ENCODE measurements at places on chromosomes 7 and 10.

DNA sequence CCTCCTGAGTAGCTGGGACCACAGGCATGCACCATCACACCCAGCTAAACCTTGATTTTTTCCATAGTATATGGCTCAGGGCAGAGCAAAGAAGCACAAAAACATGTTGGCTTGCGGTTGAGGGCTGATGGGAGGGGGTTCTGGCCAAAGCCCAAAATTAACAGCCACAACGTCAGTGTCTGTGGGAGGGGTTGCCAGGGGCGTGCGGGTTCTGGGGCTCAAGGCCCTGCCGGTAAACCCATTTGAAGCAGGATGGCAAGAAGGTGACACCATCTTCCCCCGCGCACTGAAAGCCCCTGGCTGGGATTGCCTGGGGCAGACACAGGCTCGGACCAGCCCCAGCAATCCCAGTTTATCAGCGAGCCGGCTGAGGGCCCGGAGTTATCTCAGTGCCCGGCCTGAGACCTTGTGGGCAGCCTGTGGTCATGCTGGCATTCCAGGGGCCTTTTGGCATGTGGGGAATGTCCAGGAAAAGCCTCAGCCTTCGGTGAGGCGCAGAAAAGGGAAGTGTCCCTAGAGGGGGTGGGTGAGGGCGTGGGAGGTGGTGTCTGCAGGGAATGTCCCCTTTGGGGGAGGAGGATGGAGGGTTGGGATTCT, 167.7 kb upstream of the TNRC18 start:
- no peak for DNase-seq

DNA sequence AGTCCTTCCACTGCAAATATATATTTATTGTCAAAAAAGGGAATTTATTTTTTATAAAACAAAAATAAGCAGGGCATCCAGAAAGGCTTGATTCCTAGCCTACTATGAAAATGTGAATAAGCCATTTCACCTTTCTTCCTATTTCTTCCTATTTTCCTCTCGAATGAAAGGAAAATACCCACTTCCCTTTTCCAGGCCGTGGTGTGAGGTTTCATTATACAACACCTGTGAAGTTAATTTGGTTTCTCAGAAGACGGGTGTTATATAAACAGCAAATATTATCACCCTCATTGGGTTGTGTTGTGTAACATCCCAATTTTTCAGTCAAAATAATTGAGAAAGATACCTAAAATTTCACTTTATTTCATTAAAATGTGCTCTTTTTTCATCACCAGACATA, 214.3 kb downstream of the DGKB start:
- DNase-seq, result no peak

- no peak for DNase-seq
Observed at GRCh38 chr7:74306004-74306729, 17.0 kb downstream of the CLIP2 start.

GRCh38 chr7:50531928-50532327, 33.3 kb downstream of the DDC start:
- DNase-seq, result no peak

DNA sequence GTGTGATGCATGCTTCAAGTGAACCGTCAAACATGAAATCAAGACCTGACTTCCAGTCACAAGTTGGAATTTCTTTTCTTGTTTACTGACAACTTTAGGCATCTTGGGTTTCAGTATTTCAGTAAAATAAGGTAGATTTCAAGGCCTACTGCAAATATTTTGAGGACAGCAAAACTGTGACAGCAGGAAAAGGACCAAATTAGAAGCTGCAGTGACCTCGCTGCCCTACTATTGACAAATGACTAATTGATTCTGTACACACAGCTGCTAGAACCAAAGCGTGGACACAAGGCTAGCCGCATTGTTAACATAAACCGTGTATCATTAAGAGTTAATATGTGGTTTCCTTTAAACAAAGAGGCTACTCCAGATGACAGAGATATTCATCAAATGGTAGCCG, 105.7 kb upstream of the SEC61G start:
- DNase-seq, result no peak

GRCh38 chr10:131181456-131181855, 130.1 kb downstream of the TCERG1L start:
- no peak for DNase-seq

GRCh38 chr10:98628206-98628605, 181.5 kb upstream of the HPS1 start:
- DNase-seq, result no peak

DNA sequence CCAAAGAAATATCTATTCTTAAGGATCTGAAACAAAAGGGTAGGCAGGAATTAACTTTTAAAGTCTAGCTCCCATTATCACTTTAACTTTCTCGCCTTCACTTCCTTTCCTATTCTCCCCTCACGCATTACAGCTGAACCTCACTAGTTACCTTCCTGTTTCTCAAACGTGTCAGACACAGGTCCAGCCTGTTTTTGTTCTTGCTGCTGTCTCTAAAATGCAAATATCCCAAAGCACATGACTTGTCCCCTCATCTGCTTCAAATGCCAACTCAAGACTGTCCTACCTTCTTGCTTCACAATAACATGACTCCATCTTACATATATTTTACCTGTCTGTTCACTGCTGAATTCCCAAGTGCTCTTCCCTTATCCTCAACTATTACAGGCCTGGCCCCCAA, 17.6 kb downstream of the ZDHHC6 start:
- DNase-seq, result no peak

DNA sequence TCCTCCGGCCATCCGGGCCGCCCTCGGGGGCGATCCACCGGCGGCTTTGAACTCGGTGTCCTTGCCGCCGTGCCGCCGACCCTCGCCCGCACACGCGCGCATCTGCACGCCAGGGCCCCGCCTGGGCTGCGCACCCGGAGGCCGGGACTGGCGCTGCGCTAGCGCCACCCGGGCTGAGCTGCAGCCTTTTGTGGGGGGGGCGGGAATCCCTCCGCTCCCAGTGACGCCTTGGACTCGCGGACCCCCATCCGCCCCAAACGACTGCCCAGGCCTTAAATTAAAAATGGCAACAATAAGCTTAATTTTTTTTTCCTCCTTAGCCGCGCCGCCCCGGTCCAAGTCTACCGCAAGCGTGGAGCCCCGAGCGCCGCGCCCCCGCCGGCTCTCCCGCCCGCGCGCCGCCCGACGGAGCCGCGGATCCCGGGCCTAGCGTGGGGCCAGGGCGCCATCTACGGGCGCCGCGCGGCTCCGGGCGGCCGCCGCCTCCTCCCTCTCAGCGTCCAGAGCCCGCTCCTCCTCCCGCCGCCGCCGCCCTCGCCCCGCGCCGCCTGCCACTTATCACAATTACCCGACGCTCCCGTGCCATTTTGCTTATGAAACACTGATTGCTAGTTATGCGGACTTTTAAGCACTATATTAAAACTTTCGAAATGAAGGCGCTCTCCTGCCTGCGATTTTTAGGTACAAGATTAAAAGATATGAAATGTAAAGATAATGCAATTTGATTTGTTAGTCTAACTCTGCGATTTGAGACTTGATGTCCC, 7.5 kb upstream of the EBF3 start:
- no peak for DNase-seq

DNA sequence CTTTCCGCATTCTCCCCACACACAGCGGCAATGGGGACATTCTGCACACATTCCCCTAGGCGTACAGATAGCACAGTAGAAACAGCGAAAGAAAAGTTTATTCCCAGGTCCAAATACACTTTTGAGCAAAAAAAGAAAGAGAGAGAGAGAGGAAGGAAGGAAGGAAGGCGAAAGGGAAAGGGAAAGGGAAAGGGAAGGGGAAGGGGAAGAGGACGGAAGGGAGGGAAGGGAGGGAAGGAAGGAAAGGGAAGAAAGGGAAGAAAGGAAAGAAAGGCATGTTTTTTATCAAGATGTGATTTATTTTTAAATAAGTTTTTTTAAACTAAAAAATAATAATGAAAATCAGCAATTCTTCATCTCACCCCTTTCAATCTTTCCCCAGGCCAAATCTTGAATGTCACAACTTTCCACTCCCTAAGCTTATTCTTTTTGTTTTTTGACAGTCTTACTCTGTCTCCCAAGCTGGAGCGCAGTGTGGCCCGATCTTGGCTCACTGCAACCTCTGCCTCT, 281.7 kb downstream of the SKIDA1 start:
- no peak for DNase-seq

- DNase-seq, result no peak
Observed at GRCh38 chr10:58264780-58265179, 2.9 kb downstream of the IPMK start.

DNA sequence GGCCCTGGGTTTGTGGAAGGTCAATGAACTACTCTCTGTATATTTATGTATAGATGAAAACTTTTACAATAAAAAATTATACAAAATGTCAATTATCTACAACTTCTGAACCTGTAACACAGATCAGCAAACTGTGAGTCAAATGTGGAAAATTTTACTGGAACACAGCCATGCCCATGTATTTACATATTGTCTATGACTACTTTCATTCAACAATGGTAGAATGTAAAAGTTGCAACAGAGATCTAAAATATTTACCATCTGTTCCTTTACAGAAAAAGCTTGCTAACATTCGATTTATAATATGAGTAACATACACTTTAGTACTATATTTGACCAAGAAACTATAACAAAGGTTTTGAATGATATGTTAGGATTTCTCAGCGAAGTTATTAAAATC, 481.6 kb downstream of the PARD3 start:
- DNase-seq, result no peak

- no peak for DNase-seq
Observed at GRCh38 chr10:59127991-59128390, 48.5 kb upstream of the PHYHIPL start.

DNA sequence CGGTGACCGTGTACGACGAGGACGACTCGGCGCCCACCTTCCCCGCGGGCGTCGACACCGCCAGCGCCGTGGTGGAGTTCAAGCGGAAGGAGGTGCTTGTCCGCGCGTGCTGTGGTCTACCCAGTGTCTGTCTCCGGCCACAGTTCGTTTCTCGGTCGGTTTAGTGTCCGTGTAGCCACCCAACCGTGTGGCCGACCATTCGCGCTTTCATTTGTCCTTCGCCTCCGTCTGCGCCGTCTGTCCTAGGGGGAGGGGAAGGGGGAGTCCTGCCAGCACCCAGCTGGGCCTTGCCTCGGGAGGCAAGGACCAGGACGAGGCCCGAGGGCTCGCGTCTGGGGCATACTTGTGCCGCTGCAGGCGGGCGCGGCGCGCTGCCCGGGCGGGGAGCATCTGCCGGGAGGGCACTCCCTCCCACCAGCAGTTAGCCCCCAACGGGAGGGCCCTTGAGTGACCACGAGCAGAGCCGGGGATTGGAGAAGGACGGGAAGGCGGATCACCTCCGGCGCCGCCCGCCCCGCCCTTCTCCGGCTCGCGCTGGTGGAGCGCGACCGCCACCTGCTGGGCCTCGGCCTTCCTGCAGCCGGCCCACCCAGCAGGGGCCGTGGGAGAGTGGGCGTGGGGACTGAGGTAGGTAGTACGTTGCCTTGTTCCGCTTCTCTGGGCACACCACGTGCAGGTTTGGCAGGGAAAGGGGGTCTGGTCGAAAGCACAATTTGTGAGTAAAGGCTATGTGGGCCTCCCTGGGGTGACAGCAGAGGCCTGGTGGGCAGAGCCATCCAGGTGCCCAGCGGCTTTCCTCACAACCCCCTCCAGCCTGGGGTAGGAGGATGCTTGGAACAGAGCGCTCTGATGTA, 28.5 kb downstream of the RET start:
- peak; percentile 38 for DNase-seq

- DNase-seq, result no peak
Observed at GRCh38 chr7:3882782-3883181, 581.7 kb downstream of the SDK1 start.

- no peak for DNase-seq
Observed at GRCh38 chr10:8035641-8036470, 18.6 kb upstream of the GATA3 start.

- no peak for DNase-seq
Observed at GRCh38 chr10:81177651-81178244, 640.0 kb downstream of the SH2D4B start.

- no peak for DNase-seq
Observed at GRCh38 chr7:39069896-39070881, 92.5 kb downstream of the POU6F2 start.

DNA sequence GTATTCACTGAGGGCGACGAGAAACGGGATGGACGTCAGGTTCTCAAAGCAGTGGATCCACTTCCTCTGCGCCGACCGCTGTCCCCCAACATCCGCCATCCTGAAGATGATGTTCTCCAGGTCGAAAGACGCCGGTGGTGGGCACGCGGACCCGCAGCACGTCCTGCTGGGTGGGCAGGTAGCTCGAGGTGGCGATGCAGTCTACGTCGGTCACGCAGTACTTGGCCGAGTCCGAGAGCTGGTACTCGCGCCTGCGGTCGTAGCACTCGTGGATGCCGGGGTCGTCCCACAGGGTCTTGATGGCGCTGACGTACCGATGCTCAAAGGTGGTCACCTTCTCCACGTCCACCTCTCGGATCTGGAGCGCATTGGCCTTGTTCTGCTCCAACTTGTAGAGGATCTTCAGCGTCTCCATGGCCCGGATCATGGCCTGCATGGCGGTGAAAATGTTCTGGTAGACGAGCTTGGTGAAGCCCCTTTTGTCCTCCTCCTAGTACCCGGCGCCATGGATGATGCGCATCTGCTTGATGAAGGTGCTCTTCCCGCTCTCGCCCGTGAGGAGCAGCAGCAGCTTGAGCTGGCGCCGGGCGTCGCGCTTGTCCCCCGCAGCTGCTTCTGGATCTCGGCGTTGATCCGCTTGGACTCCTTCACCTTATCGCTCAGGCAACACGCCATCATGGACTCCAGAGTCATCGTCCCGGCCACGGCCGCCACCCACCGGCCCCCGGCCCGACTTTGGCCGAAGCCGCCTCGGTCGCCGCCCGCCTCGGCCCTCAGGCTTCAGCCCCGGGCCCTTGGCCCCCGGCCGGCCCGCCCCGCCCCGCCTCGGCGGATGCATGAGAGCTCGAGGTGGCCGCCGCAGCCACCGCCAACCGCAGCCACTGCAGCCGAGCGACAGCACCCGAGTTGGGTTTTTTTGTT, 122.9 kb upstream of the KCTD7 start:
- DNase-seq, result peak; percentile 17

DNA sequence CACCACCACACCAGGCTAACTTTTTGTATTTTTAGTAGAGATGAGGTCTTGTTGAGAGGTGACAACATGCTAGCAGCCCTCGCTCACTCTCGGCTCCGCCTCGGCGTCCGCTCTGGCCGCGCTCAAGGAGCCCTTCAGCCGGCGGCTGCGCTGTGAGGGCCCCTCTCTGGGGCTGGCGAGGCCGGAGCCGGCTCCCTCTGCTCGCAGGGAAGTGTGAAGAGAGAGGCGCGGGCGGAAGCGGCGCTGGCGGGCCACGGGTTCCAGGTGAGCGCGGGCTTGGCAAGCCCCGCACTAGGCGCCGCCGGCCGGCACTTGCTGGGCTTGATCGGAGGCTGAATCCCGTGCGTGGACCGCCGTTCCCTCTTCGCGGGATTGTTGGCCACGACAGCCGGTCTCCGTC, 83.0 kb downstream of the EEPD1 start:
- DNase-seq, result no peak

All from activated naive CD4-positive, alpha-beta T cell (primary cell).